Suprapubic skin (tissue), 4 donors: ENCODE measurements at places on chromosomes 7 and 10. TPM values are rescaled to one million over a fixed set of nuclear protein-coding genes. Genes with fewer than 3 reads are reported as not detected.

DNA sequence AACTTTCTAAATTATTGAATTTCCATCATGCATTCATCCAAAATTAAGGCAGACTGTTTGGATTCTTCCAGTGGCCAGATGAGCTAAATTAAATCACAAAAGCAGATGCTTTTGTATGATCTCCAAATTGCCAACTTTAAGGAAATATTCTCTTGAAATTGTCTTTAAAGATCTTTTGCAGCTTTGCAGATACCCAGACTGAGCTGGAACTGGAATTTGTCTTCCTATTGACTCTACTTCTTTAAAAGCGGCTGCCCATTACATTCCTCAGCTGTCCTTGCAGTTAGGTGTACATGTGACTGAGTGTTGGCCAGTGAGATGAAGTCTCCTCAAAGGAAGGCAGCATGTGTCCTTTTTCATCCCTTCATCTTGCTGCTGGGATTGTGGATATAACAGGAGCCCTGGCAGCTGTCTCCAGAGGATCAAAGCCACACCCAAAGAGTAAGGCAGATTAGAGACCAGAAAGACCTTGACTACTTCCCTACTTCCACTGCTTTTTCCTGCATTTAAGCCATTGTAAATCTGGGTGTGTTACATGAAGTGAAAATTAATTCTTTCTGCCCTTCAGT, 8.2 kb upstream of the CFAP69 start:
- H3K4me1 ChIP-seq, result no peaks in the 10 kb centered on the region
- H3K27ac ChIP-seq, result no peak overlapping the region
- H3K4me3 ChIP-seq, result no peak overlapping the region
- H3K36me3 ChIP-seq, result no peaks in the 10 kb centered on the region

DNA sequence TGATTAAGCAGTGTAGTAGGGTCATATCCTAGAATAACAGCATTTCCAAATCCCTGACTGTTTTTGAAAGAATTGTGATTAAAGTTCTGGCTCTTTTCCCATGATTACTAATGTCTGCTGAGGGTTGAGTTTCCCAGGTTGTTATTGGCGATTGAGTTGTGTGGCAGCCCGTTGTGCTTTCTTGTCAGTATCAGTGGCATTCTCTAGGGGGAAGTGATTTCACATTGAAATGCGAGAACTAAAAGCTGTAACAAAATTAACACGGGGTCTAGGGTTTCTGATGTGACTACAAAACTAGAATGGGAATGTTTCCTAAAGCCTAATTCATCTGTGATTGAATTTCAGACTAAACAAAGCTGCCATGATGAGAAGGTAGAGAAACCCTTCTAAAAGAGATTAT, 349.4 kb downstream of the EXOC4 start:
- H3K4me3 ChIP-seq, result no peak overlapping the region
- peaks cover 6% of the 10 kb centered on the region for H3K4me1 ChIP-seq
- DNase-seq, result no peak
- no peaks in the 10 kb centered on the region for H3K27me3 ChIP-seq

GRCh38 chr10:33573606-33574005, 239.1 kb upstream of the NRP1 start:
- DNase-seq, result no peak
- no peaks in the 10 kb centered on the region for H3K4me1 ChIP-seq
- H3K27ac ChIP-seq, result no peak overlapping the region
- no peak overlapping the region for H3K4me3 ChIP-seq
- H3K36me3 ChIP-seq, result no peaks in the 10 kb centered on the region

GNG11 gene
- 4.0 TPM for total RNA-seq

GRCh38 chr7:2306688-2307087, 7.6 kb downstream of the SNX8 start:
- no peak overlapping the region for H3K4me3 ChIP-seq
- H3K36me3 ChIP-seq, result no peaks in the 10 kb centered on the region
- no peaks in the 10 kb centered on the region for H3K27me3 ChIP-seq
- no peak for DNase-seq
- peaks cover 17% of the 10 kb centered on the region for H3K4me1 ChIP-seq

DNA sequence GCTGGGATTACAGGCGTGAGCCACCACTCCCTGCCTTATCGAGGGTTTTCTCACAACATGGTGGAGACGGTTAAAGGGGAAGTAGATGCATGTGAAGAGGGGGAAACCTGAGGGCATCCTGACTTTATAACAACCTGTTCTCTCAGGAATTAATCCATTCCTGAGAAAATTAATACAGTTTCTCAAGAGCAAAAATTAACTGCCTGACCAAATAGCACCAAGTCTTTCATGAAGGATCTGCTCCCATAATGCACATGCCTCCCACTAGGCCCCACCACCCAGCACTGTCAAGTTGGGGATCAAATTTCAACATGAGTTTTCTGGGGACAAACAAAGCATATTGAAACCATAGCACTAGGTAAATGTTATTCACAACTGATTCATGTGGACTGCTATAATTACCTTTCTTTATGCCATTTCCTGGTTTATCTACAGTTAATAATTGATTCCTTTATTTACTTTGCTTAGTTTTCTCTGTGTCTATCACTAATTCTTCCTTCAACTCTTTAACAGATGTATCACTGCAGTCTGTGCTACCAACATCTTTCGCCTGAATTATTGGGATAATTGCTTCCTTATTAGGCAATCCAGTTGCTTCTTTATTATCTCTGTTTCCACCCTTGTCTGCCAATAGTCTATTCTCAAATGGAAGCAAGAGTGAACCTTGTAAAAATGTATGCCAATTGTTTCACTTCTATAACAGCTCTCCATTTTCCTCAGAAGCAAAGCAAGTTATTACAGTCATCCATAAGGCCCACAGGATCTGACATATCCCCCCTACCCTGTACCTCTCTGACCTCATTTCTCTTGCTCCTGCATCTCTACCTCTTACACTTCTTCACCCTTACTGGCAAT, 12.9 kb upstream of the MICU1 start:
- no peaks in the 10 kb centered on the region for H3K27me3 ChIP-seq
- H3K4me1 ChIP-seq, result peaks cover 7% of the 10 kb centered on the region
- no peak for DNase-seq

DNA sequence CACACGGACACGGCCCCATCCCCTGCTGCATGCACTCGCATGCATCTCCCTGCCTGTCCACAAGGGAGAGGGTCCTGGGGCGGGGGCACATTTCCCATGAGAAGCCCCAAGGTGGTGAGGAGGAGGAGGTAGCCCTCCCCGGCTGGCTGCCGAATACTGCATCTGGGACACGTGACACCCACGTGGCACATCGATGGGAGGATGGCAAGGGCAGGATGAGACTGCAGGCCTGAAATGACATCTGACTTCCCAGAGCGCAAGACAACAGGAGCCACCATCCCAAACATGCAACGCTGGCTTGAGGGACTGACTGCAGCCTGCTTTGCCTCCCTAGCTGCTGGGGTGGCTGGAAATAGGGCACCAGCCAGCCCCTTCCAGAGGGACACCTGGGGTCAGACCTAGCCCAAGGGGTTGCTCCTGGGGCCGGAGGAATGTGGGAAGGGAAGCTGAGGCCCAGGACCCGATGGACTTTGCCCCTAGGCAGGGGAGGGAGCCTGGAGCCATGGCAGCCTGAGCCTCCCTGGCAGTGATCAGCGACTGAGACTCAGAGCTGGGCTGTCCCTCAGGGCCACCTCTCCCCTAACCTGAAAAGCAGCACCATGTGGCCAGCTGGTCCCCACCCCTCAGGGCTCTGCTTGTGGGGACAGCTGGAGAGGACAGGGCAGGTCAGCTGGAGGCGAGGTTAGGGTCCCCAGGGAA, 16.1 kb downstream of the BUD23 start:
- H3K4me3 ChIP-seq, result no peak overlapping the region
- H3K4me1 ChIP-seq, result peaks cover 10% of the 10 kb centered on the region
- no peak overlapping the region for H3K27ac ChIP-seq
- no peaks in the 10 kb centered on the region for H3K27me3 ChIP-seq
- DNase-seq, result no peak

CTNNA3 gene
- total RNA-seq, result 0.16 TPM

DNA sequence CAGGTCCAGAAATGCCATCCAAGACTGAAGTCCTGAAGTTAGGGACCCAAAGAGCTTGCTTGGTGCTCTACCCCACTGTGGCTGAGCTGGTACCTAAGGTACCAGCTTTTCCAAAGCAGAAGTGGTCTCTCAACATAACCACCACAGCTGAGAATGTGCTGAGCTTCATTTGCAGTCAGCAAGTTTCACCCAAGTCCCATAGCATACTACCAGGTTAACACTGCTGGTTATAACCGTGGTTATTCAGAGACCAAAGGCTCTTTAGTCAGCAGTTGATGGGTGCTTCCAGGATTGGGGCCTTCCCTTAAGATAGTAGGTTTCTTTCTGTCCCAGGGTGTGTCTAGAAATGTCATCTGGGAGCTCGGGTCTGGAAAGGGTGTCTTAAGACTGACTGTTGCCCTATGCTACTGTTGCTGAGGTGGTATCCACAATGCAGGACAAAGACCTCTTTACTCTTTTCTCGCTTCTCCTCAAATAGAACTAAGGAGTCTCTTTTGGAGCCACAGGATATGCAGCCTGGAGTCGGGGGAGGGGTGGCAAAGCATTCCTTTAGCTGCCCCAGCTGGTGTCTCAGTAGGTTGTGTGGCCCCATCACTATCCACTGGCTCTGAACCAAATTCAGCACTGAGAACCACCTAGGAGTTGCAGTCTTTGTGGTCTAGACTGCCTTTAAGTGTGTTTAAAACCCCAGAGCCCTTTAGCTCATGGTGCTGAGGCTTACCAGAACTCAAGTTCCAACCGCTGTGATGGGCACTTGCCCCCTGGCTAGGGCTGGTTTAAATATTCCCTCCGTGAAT, 354.9 kb upstream of the SEMA3C start:
- H3K4me3 ChIP-seq, result no peak overlapping the region
- no peaks in the 10 kb centered on the region for H3K4me1 ChIP-seq
- no peaks in the 10 kb centered on the region for H3K27me3 ChIP-seq
- no peak overlapping the region for H3K27ac ChIP-seq
- H3K36me3 ChIP-seq, result no peaks in the 10 kb centered on the region
- DNase-seq, result no peak

DNA sequence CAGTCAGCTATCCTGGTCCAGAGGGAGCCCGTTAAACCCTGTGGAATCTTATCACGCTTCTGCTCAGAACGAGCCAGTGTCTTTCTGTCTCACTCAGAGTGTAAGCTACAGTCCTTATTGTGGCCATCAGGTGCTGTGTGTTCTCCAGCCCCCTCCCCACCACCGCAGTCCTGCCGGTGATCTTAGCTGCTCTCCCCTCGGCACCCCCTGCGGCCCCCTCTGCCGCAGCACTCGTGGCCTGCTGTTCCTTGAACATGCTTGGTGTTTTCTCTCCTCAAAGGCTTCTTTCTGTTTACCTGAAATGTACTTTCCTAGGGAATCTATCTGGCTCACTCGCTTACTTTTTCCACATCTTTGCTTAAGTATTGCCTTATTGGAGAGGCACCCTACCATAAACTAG, 38.2 kb upstream of the TMEM236 start:
- no peak overlapping the region for H3K27ac ChIP-seq
- no peaks in the 10 kb centered on the region for H3K27me3 ChIP-seq
- H3K4me1 ChIP-seq, result no peaks in the 10 kb centered on the region
- H3K4me3 ChIP-seq, result no peak overlapping the region
- peaks cover 77% of the 10 kb centered on the region for H3K36me3 ChIP-seq

DNA sequence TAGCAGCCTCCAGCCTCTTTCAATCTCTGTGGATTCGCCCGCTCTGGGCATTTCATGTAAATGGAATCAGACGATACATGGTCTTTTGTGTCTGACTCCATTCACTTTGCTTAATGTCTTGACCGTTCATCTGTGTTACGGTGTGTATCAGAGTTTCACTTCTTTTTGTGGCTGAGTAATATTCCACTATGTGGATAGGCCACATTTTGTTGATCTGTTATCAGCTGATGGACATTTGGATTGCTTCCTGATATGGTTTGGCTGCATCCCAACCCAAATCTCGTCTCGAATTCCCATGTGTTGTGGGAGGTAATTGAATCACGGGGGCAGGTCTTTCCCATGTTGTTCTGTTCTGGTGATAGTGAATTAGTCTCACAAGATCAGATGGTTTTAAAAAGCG, 109.0 kb downstream of the LHPP start:
- H3K4me1 ChIP-seq, result peaks cover 3% of the 10 kb centered on the region
- H3K27ac ChIP-seq, result no peak overlapping the region
- no peak overlapping the region for H3K4me3 ChIP-seq

DNA sequence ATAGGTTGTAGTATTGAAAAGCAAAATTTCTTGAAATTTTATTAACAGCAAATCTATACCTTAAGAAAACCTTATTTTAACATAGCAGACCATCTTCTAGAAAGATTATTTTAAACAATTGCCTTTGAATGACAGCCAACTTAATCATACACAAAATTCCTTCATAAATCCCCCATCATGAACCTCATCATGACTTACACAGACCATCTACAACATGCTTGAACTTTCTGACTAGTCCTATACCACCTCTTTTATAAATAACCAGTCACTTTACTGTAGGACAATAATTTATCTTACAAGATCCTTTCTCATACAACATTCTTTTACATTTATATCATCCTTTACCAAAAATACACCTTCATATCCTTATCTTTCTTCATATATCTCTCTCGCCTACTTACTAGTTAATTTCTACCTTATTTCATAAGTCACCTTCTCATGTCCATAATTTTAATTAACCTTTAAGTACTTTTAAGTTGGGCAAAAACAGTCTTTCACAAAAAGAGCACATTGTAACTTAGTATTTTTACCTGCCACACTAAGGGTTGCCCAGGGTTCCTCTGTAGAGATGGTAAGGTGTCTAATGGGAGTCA, 16.6 kb upstream of the PTN start:
- DNase-seq, result no peak
- no peak overlapping the region for H3K27ac ChIP-seq
- H3K27me3 ChIP-seq, result no peaks in the 10 kb centered on the region
- no peak overlapping the region for H3K4me3 ChIP-seq
- H3K4me1 ChIP-seq, result no peaks in the 10 kb centered on the region
- H3K36me3 ChIP-seq, result no peaks in the 10 kb centered on the region

DNA sequence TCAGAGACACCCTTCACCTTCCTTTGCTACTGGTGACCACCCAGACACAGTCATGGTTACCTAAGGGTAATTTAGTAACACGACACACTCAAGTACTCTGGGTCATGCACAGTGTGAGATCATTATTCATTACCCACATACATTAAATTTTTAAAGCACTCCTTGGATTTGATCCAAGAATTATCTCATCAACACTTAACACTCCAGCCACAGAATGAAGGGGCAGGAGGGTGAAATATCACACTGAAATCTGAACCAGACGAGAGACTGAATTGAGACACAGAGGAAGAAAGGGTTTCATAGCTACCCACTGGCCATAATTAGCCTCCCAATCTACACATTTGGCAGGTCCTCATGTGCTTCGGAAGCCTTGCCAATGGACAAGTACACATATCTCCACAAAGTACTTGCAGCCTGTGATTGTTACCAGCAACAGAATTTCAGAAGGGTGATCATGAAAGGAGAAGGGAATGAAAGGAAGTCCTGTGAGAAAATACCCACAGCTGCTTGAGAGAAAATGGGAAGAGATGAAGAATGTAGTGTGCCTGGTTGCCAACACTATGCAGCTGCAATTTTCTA, 189.3 kb downstream of the POLR1F start:
- no peak overlapping the region for H3K27ac ChIP-seq
- H3K4me1 ChIP-seq, result no peaks in the 10 kb centered on the region
- no peaks in the 10 kb centered on the region for H3K36me3 ChIP-seq
